ENCODE measurements at places on chromosomes 11 and 22. TPM values are rescaled to one million over a fixed set of nuclear protein-coding genes. Genes with fewer than 3 reads are reported as not detected.

The CASP1 gene
- 58.8 TPM for total RNA-seq

The PRG3 gene
- not detected for total RNA-seq

The MAPK8IP1 gene
- total RNA-seq: 1.1 TPM

The MS4A2 gene
- total RNA-seq: 0.32 TPM

DNA sequence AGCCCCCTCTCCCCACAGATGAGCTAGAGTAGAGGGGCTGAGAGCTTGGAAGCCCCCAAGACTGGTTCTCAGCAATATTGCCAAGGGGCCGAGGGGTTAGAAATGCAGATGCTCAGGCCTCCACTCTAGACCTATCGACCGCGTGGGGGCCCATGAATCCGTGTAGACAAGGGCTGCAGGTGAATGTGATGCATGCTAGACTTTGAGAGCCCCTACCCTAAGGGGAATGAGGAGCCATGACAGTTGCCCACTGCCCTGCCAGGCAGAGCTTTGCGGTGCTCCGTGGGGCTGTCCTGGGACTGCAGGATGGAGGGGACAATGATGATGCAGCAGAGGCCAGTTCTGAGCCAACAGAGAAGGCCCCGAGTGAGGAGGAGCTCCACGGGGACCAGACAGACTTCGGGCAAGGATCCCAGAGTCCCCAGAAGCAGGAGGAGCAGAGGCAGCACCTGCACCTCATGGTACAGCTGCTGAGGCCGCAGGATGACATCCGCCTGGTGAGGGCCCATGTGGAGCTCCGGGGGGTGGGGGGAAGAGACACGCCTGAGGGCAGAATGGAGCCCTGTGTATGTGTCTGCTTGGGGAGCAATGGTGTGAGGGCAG is 1.3 kb downstream of the SSH3 start:
- ATAC-seq: no peak

- no peak for ATAC-seq
Measured at GRCh38 chr11:126329644-126330211, 25.8 kb upstream of the ST3GAL4 start.

The FDXACB1 gene
- 1.8 TPM for total RNA-seq

- ATAC-seq: no peak
Measured at GRCh38 chr11:45635907-45636306, 29.5 kb downstream of the CHST1 start.

- no peak for ATAC-seq
Measured at GRCh38 chr11:11691296-11692151, 69.7 kb upstream of the GALNT18 start.

The AGBL2 gene
- total RNA-seq: 1.1 TPM

The SCN3B gene
- total RNA-seq: 0.24 TPM

The CYP2D6 gene
- 1.1 TPM for total RNA-seq

DNA sequence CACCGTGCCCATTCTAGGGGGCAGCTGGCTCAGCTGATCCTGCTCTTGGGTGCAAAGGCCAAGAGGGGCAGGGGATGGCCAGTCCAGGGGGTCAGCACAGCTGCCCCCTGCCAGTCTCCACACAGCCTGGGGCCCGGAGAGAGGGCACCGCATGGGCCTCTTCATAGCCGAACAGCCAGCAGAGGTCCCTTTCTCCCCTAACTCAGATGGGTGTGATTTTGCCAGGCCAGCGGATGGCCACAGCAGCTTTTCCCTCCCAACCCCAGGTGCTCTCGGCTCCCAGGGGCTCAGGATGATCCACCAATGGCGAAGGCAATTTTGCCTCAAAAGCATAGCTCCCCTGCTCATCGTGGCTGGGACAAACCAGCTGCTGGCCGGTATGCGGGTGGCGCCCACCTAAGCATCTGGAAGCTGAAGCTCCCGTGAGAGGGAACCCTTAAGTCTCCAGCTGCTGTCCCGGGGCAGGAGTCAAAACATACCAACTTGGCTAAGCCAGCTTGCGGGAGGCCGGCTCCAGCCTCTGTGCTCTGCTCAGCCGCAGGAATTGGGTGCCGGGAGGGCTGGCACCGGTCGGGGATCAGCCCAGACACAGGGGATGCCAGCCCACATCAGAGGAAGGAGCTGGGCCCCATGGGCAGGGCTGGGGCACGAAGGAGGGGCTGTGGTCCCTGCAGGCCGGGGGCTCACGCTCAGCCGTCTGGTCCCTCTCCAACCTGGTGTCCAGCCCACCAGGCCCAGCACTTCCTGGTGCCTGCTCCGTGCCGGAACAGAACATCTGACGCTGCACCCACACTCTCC is 30.5 kb upstream of the GNB1L start:
- ATAC-seq: no peak

The RELT gene
- total RNA-seq: 3.9 TPM

- no peak for ATAC-seq
Measured at GRCh38 chr11:38305682-38306081, 1707.6 kb upstream of the RAG2 start.

DNA sequence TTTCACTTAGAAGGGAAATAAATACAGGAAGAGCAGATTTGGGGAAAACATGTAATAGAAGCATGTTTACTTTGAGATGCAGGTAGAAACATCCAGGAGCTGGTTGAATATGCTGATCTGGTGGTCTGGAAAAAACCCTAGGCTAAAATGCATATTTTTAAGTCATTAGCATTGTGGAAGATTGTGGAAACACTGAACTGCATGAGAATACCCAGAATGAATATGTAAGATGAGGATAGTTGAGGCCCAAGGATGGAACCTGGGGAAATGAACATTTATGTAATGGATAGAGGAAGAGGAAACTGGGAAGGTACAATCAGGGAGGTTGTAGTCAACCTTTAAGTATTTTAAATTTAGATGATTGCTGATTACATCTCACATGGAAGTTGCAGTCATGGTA is 269.4 kb downstream of the DDX10 start:
- no peak for ATAC-seq
